ENCODE measurements at places on chromosomes 1 and 21.

- DNase-seq = no peak
Measured at GRCh38 chr1:100353071-100353801, 930 bp downstream of the CDC14A start.

DNA sequence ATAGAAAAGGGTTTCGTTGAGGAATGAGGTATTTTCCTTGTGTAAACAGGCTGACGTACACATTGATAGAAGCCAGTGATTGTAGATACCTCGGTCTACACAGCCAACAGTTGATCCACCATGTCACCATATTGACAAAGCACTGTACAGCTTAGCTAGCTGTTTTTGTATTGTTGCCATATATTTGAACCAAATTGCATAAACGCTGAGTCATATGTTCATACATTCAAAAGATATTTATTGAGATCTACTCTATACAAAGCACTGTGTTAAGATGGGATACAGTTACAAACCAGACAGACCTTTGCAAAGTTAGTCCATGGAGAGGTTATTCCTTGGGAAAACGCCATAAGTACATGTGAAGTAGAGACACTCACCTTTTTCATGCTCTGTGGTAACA lies 132.4 kb upstream of the ATP1B1 start:
- DNase-seq = no peak

GRCh38 chr1:171507435-171507834 lies 22.1 kb downstream of the PRRC2C start:
- DNase-seq = no peak

GRCh38 chr1:204709021-204709420 lies 23.5 kb upstream of the LRRN2 start:
- no peak for DNase-seq

DNA sequence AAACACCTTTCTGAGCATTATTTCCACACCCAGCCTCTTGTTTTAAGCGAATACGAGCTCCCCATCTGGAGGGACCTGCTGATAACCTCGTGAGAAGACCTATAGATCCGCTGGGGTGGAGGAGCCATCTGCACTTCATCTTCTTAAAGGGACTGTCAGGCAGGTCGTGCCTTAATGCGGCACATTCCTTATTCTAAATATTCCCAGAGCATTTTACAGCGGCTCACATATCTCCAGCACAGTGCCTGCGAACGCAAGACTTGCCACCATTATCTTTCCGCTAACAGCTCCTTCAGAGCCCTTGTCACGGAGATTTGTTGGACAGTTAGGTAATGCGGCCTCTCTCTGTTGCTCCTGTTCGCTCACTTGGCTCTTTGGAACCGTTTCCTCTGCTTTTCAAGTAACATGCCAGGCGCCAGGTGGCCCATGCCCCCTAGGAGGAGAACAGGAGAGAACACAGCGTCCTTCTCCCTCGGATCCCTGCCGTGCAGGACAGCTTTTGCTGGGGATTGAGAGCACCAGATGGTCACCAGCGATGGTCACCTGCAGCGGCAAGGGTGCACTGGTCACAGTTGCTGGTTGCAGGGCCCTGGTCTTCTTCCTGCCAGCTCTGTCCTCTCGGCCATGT lies 162.4 kb downstream of the PGBD5 start:
- DNase-seq = no peak

GRCh38 chr1:218665221-218665620 lies 320.1 kb downstream of the TGFB2 start:
- no peak for DNase-seq

DNA sequence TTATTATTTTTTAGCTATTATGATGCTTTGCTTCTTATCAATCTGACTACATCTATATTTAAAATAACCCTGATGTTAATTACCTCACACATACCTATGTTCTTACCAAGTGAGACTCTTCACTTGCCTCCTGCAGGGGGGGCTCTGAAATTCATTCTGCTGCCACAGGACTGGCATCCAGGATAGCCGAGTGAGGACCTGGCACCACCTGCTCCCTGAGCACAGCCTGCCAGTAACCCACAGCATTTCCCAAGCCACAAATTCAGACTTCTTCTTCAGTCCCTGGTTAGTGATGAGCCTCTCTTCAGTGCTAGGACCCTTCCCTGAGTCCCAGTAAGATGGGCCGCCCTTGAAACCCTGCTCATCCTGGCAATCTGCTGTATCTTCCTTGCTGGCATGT lies 296.5 kb upstream of the PLXNA2 start:
- no peak for DNase-seq

GRCh38 chr1:2890221-2890850 lies 88.8 kb upstream of the TTC34 start:
- DNase-seq = no peak
